ENCODE measurements at places on chromosomes 4 and X.

DNA sequence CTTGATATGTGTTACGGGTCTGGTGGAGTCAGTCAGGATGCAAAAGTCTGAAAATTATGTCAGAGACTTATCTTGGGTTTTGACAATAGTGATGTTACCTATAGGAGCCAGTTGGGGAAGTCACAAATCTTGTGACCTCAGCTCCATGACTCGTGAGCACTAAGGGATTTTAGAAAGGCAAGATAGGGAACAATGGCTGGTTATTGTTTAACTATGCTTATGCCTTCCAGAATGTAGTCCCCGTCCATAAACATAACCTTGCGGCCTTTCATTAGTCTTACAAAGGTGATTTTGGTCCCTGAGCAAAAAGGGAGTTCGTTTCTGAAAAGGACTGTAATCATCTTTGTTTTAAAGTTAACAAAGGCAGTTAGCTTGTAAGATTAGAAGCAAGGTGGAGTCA, 23.9 kb upstream of the GATB start:
- no peak for DNase-seq

- DNase-seq = no peak
Observed at GRCh38 chr4:139077567-139078355, 62.2 kb downstream of the NOCT start.

DNA sequence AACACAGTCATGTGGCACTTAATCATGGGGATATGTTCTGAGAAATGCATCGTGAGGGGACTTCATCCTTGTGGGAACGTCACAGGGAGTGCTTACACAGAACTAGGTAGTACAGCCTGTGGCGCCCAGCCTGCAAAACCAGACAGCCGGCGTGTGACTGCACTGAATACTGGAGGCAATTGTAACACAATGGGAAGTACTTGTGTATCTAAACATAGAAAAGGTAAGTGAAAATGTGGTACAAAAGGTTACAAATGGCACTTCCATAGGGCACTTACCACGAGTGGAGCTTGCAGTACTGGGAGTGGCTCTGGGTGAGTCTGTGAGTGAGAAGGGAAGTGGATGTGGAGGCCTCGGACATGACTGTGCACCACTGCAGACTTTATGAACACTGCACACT, 5.2 kb downstream of the TLR3 start:
- no peak for DNase-seq

GRCh38 chr4:128225148-128225547, 62.5 kb downstream of the PGRMC2 start:
- DNase-seq = no peak

DNA sequence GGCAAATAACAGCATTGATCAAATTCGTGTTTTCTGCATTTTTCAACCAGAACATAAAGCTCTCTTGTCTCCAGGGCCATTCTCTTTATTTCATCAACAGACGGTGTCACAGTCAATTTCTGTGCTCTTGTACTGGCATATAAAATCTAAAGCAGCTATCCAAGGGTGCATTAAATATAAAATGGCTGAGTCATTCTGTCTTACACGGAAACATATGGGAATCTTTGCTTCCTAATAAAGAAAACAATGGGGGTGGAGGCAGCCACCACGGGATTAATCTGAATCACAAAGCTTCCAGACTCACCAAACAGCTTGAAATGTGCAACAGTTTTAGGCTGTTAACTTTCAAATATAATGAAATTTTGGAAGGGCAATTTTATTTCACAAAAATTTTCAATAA, 132.6 kb downstream of the IL15 start:
- no peak for DNase-seq
